ENCODE measurements at places on chromosomes 4 and X.

GRCh38 chr4:68367835-68368234 is 17.9 kb upstream of the YTHDC1 start:
- no peak for DNase-seq

- no peak for DNase-seq
Measured at GRCh38 chrX:66163447-66163846, 600 bp upstream of the HEPH start.

- peak; percentile 70 for DNase-seq
Measured at GRCh38 chr4:140109737-140110136, 44.2 kb downstream of the MAML3 start.

DNA sequence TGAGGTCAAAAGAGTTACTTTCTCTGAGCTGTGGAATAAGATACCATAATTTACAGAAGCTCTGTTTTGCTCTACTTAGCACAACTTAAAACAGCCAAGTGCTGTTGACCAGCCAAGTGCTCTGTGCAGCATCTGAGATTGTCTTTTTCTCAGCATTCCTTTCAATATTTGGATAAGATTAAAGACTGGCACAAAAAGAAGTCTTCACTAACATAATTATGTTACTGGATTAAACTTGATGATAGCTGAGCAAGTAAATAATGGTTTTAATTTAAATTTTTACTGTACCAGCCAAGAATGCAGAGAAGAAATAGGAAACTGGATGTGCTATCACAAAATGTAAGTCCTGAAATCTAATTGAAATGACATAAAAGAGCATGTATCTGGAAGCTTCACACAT is 60.4 kb downstream of the NPY2R start:
- DNase-seq, result no peak

DNA sequence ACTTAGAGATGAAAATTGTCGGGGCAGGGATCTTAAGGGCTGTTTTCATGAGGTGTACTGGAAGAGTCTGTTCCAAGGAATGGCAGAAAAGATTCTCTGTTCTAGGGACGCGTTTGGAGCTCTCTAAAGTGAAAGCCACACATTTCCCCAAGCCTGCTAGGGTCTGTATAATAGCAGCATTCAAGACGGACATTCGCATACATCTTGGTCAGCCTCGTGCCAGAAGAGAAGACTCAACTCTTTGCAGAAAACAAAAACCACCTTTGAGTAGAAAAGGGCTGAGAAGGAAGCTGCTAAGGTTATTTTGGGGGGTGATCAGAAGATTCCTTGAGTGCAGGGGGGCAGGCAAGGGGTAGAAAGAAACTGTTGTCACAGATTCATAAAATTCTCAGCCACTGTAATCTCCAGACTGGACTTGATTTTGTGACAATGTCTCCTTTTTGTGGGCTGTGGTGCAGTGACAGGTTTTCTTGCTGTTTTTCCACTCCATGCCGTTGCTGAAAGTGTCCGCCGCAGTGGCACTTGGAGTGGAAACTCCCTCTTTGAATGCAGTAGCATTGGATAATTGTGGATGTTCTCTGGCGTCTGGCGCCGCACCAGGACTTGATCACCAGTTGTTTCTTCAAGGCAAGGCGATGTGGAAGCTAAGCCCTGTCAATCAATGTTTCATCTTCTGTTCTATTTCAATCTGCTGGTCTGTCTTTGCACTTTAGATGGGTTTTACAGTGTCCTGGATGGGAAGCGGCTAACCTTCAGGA is 2.9 kb downstream of the GYG2 start:
- no peak for DNase-seq

GRCh38 chr4:155678011-155678410 is 11.4 kb downstream of the GUCY1A1 start:
- no peak for DNase-seq

- DNase-seq, result no peak
Measured at GRCh38 chrX:147846676-147847075, 65.0 kb upstream of the FMR1 start.

DNA sequence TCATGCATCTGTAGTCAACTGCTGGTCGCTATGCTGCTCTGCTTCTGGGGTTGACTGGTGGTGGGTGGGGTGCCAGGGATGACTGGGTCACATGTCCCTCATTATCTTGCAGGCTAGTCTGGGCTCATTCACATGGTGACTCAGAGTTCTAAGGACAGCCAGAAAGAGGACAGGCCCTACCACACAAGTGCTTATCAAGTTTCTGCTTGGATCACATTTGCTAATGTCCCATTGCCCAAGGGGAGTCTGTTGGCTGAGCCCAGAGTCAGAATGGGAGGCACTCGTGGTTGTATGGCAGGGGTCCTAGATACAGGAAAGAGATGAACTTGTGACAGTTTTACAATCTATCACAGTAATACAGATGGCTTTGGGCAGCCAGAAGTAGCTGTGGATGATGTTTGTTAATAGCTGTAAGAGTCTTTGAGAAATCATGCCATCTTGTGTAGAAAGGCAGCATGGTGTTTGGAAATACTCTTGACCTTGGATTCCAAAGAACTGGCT is 221.3 kb downstream of the GPAT3 start:
- DNase-seq, result no peak

- no peak for DNase-seq
Measured at GRCh38 chr4:42910459-42910858, 17.9 kb downstream of the GRXCR1 start.

DNA sequence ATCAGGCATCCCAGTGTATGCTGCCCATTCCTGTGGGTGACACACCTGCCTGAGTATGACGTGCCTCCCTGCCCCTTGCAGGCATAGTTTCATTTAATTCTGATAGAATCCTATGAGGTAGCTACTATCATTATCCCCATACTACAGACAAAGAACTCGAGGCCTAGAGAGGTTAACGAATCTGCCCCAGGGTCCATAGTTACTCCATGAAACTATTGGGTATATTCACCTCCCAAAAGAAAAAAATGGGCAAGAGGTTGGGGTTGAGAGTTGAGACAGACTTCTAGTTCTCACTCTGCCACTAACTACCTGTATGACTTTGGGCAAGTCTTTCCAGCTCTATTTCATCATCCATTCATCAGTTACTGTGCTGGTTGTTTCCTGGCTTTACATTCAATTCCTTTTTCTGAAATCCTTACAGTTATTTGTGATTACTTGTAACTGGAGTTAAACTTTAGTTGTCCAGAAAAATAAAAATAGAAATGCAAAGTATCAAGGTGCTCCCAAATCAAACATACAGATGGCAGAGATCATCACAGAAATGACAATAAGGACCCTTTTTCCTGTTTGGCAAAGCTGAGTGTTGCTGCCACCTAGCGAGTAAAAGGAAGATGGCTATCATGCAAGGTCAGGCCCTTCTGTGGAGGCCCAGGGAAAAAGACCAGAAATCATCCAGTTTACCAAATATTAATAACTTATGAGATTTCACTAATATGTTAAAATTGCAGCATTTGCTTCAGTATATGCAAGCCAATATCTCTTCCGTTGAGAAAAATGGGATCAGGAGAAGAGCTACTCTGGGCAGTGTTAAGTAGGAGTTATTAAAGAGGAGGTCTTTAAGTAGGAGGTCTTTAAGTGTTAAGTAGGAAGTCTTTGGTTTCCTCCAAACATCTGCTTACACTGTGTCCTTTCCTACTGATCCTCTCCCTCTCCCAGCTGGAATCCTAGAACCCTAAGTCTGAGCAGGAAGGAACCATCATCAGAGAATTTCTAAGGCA is 17.1 kb upstream of the MAP7D3 start:
- no peak for DNase-seq

Measured in NCI-H1105 (cell line).